Effector memory CD8-positive, alpha-beta T cell (primary cell): ENCODE measurements at places on chromosomes 5 and 9.

DNA sequence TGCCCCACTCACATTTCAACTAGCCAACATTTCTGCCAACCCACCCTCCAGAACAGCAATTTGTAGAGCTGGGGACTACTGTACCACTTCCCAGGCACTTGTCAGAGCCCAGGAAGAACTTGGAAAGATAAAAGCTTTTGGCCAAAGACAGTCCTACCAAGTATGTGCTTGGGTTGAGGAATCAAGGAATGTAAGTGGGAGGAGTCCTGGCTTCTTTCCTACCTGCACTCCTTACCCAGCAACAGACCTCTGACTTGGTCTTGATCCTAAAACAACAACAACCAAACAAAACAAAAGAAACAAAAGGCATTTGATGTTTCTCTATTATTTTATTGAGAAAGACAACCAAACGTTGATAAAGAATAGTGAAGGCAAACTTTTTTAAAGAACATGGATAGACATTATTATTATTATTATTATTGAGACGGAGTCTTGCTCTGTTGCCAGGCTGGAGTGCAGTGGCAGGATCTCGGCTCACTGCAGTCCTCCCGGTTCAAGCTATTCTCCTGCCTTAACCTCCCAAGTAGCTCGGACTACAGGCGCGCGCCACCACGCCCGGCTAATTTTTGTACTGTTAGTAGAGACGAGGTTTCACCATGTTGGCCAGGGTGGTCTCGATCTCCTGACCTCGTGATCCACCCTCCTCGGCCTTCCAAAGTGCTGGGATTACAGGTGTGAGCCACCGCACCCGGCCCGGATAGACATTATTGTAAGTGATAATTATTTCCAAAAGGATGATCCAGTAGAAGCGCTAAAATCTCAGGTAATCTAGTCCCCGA, 33.5 kb downstream of the ANXA2R start:
- no peak for DNase-seq

DNA sequence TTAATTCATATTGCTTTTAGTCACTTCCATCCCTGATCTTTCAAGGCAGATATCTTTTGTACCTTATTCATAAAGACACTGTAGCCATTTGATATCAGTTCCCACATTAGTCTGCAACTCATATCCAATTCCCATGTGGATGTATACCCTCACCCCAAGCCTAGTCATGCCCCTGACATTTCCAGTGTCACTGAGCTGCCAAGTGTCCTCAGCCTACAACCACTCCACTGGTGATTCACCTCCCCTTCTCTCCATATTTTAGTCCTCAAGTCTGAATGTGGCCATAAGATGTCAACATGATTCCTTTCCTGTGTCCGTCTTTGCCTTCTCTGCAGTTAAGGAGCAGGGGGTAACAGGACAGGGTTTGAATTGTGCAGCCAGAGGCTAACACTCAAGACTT, 346.9 kb downstream of the RAB3C start:
- DNase-seq: no peak

DNA sequence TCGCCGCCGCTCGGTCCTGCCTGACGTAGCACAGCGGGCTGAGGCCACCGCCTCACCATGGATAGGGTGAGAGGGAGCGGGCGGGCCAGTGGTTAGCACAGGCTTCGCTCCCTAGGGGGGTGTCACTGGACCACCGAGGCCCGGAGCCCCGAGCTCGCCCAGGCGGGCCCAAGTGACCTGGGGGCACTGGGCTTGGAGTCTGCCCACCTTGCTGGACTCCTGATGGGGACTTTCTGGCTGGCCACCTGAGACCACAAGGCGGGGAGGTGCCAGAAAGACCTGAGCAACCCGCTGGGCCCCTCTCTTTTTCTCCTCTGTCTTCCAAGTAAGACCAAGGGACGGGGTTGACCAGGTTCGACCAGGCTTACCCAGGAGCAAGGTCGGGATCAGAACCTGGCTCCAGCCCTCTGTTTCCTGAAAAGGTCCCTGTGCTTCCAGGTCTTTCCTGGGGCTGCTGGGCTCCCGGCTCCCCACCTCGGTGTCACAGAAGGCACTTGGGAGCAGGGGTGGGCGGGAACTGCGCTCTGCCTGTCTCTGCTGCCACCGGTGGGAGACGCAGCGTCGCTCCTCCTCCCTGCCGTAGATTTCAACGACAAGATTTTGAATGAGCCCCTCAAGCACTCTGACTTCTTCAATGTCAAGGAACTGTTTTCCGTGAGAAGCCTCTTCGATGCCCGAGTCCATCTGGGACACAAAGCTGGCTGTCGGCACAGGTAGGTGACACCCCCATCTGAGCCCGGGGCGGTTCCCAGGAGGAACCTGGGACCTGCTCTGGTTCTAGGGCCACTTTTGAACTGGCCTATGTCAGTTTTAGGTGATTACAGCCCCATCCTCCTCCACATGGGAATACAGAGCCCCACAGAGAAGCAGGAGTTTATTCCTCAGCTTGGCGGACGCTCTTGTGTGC, 1.0 kb downstream of the MRPS2 start:
- no peak for DNase-seq

- no peak for DNase-seq
Observed at GRCh38 chr9:72954431-72955125, 1.7 kb upstream of the ALDH1A1 start.

DNA sequence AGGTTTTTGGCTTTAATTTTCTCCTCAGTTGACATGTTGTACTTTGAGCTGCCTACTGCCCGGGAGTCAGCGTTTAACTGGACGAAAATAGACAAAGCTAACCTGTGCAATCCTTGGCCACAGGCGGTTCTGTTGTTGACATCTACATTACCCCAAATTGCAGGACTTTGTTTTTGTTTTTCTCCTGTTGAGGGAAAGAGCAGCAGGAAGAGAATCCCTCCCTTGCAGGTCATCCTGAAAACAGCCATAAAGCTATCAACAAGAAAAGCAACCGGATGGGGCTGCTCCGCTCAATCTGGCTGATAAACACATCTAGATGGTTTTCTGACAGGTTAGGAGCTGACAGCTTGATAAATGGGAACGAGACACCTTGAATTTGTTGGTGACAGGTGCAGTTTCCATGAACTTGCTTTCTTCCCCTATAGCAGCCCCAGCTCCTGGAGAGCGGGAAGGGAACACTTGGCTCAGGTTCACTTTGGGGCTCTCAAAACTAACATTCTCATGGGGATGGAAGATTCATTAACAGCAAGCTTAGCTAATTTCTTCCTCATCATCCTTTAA, 331.5 kb downstream of the SLIT3 start:
- no peak for DNase-seq

GRCh38 chr5:170361616-170362015, 27.6 kb downstream of the KCNMB1 start:
- DNase-seq: no peak

GRCh38 chr9:124363326-124364096, 51.7 kb downstream of the PSMB7 start:
- no peak for DNase-seq

DNA sequence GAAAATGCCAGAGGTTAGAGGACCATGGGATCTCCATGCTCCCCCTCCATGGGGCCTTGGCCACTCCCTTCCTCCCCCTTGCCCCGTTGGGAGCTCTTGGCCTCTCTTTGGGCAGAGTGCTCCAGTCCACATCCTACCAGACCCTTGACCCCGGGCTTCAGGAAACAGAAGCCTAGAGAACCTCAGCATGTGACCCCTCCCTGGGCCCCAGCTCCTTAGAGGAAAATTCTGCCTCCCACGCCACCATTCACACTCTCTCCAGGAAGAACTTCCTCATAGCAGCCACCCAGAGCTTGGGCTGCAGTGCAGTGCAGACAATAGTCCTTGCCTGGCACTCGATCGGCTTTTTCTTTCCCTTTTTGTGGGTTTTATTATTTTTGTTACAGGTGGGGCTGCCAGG, 6.0 kb downstream of the LHX6 start:
- no peak for DNase-seq

DNA sequence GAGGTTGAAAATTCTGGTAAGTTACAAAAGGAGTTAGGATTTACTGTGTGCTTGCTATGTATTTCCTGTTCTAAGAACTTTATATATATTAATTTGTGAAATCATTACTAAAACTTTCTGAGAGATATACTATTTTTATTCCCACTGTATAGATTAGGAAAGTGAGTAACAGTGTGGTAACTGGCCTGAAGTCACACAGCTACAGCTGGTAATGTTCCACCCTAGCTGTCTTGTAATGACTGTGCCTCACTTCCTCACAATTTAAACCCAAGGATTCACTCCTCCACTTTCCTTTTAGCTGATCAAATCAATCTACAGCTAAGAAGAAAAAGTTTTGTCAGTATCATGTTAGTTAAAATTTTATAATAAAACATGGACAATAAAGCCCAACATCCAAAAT, 278.8 kb downstream of the GAS1 start:
- no peak for DNase-seq

GRCh38 chr9:2085716-2086115, 70.6 kb downstream of the SMARCA2 start:
- DNase-seq: no peak

DNA sequence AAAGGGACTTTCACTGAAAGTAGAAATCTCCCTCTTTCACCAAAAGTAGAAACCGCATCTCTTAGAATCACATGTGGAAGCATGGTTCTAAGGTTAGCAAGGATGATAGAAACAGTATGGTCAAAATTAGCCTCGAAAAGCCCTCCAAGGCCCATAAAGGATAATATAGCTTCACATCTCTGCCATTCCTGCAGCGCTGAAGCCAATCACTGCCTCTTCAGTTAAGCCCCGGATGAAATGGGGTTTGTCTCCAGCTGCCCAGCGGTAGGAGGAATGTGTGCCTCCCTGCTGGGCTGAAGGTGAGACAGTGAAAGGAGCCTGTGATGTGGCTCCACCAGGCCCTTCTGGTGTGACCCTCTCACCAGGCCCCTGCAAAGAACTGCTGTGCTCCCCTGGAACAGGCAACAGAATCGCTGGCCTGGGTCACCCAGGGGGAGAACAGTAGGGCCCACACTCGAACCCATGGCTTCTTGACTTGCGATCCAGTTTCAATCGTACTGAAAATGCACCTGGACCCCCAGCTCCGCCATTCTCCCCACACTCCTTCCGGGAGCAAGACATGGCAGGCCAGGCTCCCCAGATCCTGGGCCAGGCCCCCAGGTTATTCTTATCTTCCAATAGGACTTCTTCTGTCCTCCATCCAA, 47.2 kb downstream of the CAMK2A start:
- DNase-seq: no peak

GRCh38 chr5:55634209-55634805, 77.8 kb downstream of the SLC38A9 start:
- DNase-seq: no peak

GRCh38 chr5:30627945-30628344, 565.5 kb upstream of the CDH6 start:
- DNase-seq: no peak

DNA sequence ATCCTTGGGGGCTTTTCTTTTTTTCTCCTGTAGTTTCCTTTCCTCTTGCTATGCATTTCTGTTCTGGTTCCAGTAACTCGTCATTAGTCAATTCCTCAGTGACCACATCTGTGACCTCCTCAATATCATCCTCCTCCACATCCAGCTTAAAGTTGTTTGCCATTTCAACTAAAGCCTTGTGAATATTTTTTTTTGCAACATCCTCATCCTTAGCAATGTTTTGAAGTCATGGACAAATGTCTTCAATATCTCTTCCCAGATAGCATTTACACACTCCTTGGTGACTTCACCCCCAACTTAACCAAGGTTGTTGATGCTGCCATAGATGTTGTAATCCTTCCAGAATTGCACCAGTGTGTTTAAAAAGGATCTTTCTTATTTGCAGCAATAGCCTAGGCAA, 14.7 kb upstream of the ADRB2 start:
- DNase-seq: no peak

- DNase-seq: no peak
Observed at GRCh38 chr5:40483316-40483715, 196.4 kb upstream of the PTGER4 start.

GRCh38 chr9:107243742-107244141, 39.3 kb upstream of the RAD23B start:
- no peak for DNase-seq

DNA sequence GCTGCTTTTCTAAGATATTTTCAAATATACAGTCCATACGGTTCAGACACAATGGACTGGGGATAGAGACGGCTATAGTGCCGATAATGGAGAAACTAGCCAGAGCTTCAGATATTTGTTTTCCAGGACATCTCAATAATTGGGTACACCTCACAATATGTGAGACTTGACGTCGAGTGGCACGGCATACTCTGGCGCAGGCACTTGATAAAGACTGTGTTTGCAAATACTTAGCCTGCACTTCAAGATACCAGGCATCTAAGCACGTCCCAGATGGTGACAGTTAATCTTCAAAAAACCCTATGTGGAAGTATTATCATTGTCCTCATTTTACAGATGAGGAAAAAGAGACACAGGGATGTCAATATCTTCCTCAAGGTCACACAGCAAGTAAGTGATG, 48.5 kb downstream of the SEMA5A start:
- DNase-seq: no peak

- DNase-seq: no peak
Observed at GRCh38 chr9:95495961-95496360, 20.8 kb downstream of the PTCH1 start.

DNA sequence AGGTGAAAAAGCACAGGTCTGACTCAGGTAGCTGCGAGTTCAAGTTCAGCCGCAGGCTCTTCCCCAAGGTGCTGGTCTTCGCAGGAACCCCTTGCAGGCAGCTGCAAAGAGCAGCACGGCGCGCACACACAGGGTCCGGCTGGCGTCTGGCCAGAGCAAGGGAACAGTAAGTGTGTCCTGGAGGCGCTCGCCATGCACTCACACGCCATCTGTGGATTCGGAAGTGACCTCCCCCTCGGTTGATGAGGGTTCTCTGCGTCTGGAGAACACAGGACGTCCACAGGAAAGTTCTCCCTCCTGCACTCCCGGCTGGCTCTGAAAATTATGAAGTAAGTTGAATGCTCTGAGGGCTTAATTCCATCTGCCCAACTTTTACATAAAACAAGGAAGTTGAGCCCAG, 14.0 kb upstream of the EGFL7 start:
- no peak for DNase-seq

DNA sequence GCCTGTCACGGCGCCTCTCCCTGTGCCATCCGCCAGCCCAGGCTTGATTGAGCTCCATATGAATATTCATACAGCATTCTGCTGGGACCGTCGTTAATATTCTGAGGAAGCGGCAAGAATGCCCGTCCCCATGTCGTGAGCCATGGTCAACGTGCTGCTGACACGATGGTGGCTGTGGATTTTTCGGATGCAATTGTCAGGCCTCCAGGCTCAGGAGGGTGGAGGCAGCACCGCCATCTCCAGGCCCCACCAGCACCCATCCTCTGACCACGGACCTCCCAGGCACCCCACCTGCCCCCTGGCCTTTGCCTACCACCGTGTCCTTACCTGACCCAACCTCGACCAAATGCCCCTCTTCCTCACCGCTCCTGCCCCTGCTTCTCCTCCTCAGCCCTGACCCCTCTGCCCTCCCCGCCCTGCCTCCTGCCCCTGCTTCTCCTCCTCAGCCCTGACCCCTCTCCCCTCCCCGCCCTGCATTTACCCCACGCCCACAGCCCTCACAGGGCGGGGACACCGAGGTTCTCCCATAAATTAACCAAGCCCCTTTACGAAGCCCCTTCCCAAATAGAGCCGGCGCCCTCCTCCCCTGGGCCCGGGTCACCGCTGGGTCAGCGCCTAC, 9.9 kb downstream of the TMEM250 start:
- DNase-seq: no peak

- no peak for DNase-seq
Observed at GRCh38 chr5:90871391-90871991, 312.9 kb downstream of the ADGRV1 start.

GRCh38 chr5:126234563-126235195, 188.5 kb upstream of the GRAMD2B start:
- no peak for DNase-seq

GRCh38 chr9:35923927-35924763, 14.9 kb downstream of the SPAAR start:
- DNase-seq: no peak

GRCh38 chr5:31770998-31771397, 132.1 kb downstream of the PDZD2 start:
- no peak for DNase-seq
